ENCODE measurements at places on chromosomes 13 and 19.

- no peak for DNase-seq
Measured at GRCh38 chr13:49791315-49791710, 1.2 kb downstream of the KPNA3 start.

DNA sequence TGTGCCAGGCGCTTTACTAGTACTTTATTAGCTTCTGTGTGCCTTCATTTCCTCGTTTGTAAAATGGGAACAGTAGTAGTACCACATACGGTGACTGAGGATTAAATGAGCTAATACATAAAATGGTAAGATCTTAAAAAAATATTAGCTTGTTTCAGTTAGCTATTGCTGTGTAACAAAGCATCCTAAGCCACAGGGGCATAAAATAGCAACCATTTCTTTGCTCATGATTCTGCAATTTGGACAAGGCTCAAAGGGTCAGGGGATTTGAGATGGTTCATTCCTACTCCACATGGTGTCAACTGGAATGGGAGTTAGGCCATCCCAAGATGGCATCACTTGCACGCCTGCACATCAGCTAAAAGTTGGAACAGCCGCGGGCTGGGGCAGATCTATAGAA lies 13.3 kb downstream of the DYRK1B start:
- DNase-seq = no peak

DNA sequence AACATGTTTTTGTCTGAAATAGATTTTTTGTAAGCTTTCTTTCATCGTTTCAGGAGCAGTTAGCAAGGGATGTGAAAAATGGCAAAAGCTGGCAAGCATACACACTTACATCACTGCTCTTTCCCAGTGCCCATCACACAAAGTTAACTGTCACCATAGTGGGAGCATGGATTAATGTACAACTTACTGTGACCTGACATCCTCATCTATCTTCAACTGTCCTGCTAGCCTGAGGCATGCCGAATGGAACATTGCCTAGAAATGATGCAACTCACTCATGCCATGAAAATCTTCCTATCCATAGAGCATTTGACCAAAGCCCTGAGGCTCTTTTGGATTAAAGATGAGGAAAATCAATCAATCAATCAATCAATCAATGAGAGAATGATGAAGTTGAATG lies 491.7 kb upstream of the SLC10A2 start:
- no peak for DNase-seq

DNA sequence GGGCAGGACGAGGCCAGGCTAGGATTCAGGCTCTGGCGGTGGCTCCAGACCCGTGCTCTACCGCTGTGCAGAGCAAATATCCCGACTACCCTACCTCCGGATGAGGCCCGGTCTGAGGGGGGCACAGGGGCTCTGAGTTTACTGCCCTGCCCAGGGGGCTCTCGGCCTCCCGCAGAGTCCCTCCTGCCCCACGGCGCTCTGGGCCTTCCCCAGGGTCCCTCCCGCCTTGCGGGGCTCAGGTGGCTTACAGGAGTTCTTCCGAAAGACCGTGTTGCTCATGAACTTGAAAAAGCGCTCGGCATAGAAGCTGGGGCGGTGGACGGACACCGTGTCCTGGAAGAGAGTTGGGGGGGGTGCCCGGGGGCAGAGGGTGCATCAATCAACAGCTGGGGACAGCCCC lies 19.1 kb upstream of the CACTIN start:
- DNase-seq = no peak

DNA sequence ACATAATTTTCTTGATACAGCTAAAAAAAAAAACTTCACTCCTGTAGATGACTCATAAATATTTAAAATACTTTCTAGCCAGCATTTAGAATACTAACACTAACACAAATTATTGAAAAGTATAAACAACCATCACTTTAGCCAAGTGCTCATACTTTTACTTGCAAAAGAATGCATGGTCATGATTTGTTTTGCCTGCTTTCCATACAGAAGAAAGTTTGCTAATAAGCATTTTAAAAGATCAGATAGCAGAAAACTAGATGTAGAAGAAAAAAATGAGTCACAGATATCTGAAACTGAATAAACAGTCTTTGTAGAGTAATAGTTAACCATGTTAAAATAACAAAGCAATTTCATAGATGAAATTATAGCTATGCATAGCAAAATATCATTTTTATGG lies 2280.4 kb upstream of the PCDH20 start:
- DNase-seq = no peak
